ENCODE measurements at places on chromosomes 13 and 19.

DNA sequence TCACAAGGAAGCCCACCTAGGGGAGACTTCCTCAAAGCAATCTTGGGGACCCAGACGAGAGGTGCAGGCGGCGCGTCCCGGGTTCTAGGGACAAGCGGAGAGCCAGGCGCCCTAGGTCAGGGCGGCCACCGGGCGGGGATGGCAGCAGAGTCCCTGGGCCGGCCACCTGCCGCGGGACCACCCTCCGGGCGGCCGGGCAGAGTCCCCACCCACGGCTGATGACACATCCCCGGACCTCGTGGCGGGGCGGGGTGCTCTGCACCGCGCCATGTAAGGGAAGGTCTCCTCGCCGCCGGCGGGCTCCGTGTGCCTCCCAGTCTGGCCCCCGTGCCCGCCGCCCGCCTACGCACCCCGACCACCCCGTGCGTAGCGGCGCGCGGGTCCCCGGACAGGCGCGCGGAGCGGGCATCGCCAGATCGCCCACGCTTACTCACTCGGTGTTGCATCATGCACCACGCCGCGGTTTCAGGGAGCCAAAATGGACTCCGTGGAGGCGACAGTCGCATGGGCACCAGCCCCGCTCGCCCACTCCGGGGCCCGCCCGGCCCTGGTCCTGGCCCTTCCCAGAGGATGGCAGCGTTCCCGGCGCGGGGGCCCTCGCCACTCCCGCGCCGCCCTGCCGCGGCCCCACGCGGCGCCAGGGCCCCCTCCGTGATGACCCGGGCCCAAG, 643 bp downstream of the SLC7A1 start:
- peak; percentile 59 for ATAC-seq

DNA sequence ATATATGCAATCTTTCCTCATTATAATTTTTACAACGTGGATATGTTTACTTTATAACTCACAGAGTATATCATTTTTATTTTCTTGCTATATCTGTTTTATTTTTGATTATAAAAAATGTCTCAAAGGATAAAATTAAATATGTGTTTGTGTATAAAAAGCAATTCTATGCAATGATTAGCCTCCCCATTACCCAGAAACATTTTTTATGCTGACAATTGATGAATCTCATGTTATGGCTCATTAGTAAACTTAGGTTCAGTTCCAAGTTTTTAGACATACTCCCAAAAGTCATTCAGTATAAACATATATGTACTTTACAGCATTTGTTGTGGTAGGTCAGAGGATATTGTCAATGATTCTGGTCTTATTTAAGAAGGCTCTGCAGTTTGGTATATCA, 540.1 kb upstream of the SPRY2 start:
- ATAC-seq, result no peak

DNA sequence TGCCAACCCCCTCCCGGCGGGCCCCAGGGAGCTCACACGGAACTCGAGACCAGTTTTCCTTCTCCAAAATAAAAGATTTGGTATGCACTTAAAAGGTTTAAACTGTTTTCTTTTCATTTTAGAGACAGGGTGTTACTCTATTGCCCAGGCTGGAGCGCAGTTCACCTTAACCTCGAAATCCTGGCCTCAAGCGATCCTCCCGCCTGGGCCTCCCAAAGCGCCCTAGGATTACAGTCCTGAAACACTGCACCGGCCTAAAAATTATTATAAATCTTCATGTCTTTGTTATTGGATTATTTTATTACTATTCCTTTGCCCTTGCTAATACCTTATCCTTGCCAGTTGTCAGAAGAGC, 553 bp upstream of the SLC7A1 start:
- ATAC-seq, result no peak

GRCh38 chr13:83232626-83233025, 649.6 kb downstream of the SLITRK1 start:
- ATAC-seq, result no peak

GRCh38 chr13:30159446-30159839, 147.9 kb downstream of the KATNAL1 start:
- ATAC-seq, result peak; percentile 77

DNA sequence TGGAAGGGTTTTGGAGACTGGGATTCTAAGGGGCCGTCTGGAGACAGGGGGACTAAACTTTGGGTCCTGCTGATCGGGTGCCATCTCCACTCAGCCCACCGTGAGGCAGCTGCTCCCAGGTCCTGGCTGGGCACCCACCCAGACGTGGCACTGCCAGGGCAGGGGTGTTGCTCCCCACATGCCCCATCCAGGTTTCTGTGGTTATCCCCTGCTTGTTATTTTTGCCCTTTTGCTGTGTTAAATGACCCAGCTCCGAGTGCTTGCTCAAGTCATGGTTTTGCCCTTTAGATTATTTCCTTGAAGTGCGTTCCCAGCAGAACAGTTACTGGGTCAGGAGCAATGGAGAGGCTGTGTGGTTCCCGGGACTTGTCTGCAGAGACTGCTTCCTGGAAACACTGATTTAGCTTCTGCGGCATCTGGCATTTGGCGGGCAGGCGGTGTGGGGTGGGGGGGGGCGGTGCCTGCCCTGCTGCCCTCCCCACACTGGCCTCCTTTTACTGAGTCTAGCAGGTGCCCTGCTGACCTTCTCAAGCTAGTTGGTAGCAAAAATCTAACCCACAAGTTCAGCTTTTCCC, 1.9 kb downstream of the RAB11B start:
- ATAC-seq, result no peak

DNA sequence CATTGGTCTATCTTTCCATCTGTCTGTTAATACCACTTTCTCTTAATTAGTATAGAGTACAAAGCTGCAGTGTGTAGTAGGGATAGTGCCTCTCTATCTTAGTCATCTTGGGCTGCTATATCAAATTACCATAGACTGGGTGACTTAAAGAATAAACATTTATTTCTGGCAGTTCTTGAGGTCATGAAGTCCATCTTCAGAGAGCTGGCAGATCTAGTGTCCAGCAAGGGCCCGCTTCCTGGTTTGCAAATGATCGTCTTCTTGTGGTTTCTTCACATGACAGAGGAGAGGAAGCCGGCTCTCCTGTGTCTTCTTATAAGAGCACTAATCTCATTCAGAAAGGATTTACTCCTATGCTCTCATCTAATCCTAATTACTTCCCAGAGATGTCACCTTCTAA, 6.1 kb downstream of the ZNF700 start:
- no peak for ATAC-seq

DNA sequence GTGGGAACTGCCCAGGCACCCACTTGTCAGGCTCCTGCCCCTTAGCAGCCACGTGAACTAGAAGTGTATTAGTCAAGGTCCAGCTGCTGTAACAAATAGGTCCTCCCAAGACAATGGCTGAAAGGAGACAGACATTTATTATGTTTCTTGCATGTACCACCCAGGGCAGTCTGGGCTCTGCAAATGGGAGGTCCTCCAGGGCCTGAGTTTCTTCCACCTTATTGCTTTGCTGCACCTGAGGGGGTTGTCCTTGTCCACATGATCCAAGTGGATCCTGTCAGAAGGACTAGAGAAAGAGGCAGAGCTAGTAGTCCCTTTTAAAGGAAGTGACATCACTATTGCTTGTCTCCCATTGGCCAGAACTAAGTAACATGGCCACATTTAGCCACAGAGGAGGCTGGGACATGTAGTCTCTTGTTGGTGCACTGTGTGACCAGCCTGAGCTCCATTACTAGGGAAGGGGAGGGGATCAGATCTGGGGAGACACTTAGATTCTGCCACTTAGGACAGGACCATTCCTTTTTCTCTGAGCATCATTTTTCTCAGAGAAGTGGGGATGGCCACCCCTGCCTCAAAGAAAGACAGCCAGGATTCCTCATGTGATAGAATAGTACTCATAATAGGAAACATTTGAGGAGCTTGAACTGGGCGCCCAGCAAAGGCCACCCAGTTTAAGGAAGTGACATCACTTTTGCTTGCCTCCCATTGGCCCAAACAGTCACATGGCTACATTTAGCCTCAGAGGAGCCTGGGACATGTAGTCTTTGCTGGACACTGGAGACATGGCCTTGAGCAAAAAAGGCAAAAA, 15.1 kb downstream of the CC2D1A start:
- ATAC-seq, result peak; percentile 92

GRCh38 chr19:6099033-6099432, 11.3 kb downstream of the RFX2 start:
- no peak for ATAC-seq

- ATAC-seq, result peak; percentile 60
Observed at GRCh38 chr19:41225238-41226052, 6.4 kb downstream of the AXL start.

- peak; percentile 53 for ATAC-seq
Observed at GRCh38 chr19:57406516-57407123, 4.3 kb upstream of the ZNF17 start.

DNA sequence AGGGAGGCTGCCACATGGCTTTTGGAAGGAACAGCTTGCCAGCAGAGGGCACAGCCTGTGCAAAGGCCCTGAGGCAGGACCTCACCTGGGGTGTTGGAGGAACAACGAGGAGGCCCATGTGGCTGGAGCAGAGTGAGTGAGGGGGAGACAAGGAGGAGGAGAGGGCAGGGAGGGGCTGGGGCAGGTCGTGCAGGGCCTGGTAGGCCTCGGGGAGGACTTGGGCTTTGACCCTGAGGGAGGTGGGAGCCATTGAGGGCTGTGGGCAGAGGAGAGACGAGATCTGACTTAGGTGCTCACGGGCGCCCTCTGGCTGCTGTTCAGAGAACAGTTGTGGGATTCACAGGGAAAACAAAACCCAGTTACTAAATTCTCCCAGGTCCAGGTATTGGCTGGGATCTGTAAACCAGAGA, 25.2 kb downstream of the ZNRF4 start:
- ATAC-seq, result peak; percentile 27

DNA sequence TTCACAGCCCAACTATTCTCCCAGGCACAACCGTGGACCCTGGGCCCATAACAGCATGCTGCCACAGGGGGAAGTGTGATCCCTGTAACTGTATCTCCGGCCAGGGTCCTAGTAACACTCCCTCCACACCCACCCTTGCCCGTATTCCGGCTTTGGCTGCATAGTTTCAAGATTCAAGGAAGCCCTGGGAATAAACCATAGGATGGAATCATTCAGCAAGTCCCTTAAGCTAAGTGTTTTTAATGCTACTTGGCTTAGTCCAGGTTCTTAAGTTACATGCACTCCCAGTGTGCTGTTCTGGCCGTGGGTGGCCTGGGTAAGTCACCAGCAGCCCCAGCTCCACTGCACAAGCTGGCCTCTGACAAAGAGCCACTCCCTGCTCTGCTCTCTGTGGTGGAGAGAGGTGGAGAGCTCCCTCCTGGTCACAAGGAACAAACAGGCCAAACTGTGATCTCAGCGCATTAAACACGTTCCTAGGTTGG, 532.4 kb upstream of the SGCG start:
- ATAC-seq, result no peak
